NCI-H2227 treated with DMSO at 0.1 percent for 48 hours (cell line): ENCODE measurements at places on chromosomes 3 and 15.

- DNase-seq, result no peak
Measured at GRCh38 chr15:95468820-95469219, 861.7 kb upstream of the NR2F2 start.

- DNase-seq, result no peak
Measured at GRCh38 chr3:184335291-184335660, 2.1 kb upstream of the FAM131A start.

DNA sequence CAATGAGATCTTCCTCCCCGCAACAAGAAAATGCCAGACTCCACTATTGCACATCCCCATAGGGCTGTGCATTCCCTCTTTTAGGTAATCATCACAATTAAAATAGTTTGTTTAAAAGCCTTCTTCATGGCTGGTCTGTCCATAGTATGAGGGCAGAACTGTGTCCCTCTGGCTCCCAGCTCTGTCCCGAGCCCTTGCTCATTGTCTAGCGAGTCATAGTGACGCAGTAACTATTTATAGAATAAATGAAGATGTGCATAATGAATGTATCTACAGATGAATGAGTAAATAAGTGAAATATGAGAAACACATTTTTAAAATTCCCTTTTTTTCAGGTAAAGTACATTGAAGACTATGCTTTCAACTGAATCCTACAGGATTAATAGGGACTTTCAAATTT lies 128.4 kb upstream of the TMC3 start:
- DNase-seq, result no peak

- no peak for DNase-seq
Measured at GRCh38 chr3:29503958-29504357, 223.1 kb downstream of the RBMS3 start.

DNA sequence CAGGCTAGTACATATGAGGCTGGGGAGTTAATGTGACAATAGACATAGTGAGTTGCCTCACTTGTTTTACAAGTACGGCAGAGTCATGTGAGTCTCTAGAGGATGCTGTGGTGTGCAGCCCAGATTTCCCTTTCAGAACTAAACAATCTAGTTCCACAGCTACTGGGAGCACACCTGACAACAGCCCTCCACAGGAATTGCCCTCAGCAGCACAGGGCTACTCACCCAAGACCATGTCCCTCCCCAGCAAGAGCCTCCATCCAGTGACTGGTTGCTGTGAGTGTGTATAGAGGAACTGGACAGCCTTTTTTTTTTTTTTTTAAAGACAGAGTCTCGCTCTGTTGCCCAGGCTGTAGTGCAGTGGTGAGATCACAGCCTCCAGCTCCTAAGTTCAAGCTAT lies 40.2 kb upstream of the UBE2E2 start:
- DNase-seq, result no peak

GRCh38 chr3:49313896-49314688 lies 25.8 kb downstream of the USP4 start:
- no peak for DNase-seq
